Ammon's horn (tissue), 1 donor: ENCODE measurements at places on chromosomes 3 and 15.

- DNase-seq: peak; percentile 67
Measured at GRCh38 chr3:151439652-151440125, 21.2 kb downstream of the IGSF10 start.

DNA sequence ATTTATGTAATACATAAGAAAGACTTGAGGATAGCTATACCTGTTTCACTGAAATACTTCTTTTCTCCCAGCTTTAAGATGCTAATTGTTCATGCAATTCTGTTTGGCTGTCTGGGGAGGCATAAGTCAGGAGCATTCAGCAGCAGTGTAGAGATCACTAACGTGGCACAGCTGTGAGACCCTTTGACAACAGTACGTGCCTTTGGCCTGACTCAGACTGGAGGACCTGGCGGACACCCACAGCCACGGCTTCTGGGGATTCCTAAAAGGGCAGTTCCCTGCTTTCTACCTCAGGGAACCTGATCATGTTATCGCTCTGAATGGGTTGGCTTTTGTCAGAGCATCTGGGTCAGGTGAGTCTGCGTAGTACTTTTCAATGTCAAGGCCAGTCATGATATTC lies 295.0 kb upstream of the ICE2 start:
- no peak for DNase-seq

GRCh38 chr3:141528800-141529199 lies 42.0 kb downstream of the RASA2 start:
- DNase-seq: no peak

- peak; percentile 65 for DNase-seq
Measured at GRCh38 chr3:64187065-64187959, 38.0 kb downstream of the PRICKLE2 start.

- no peak for DNase-seq
Measured at GRCh38 chr3:99471353-99472323, 166.8 kb upstream of the COL8A1 start.

GRCh38 chr3:105865016-105865623 lies 3.7 kb downstream of the CBLB start:
- DNase-seq: no peak

- DNase-seq: no peak
Measured at GRCh38 chr3:70855149-70855548, 542.7 kb upstream of the MDFIC2 start.

DNA sequence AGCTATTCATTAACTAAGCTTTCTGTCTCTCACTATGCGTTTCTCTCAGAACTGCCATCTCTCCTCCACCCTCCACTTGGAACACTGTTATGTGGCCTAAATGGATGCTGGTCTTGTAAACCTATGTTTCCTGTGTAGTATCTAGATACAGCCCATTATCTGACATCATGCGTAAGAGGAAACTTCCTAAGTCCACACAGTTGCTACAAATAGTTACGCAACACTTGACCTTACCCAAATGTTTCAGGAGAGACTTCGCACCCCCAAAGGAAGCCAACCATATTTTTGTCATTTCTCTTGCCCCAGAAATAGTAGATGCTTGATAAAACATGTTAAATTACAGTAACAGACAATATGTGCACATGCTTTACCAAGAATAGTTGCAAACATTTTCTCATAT lies 87.2 kb upstream of the TPRG1 start:
- DNase-seq: no peak

- DNase-seq: no peak
Measured at GRCh38 chr3:143510601-143511000, 337.7 kb downstream of the SLC9A9 start.

GRCh38 chr3:5616873-5617272 lies 429.4 kb downstream of the EDEM1 start:
- no peak for DNase-seq

DNA sequence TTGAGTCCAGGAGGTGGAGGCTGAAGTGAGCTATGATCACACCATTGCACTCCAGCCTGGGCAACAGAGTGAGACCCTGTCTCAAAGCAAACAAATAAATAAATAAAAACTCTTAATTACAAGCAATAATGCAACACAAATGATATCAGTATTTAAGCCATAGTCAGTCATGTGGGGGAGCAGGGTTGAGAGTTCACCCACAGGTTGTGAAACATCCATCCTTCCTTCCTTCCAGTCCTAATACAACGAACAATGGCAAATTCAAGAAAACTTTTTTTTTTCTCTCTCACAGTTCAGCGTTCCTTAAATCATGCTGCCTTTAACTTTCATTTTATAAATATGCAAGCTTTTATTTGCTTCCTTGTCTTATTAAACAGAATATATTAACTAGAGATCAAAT lies 24.1 kb downstream of the ZNF592 start:
- DNase-seq: no peak

GRCh38 chr3:130939753-130940152 lies 45.9 kb downstream of the ATP2C1 start:
- DNase-seq: no peak

- DNase-seq: no peak
Measured at GRCh38 chr3:141812084-141812483, 48.9 kb downstream of the GRK7 start.

- no peak for DNase-seq
Measured at GRCh38 chr15:67040277-67040676, 25.1 kb upstream of the SMAD3 start.

GRCh38 chr3:139455855-139456254 lies 20.5 kb downstream of the RBP2 start:
- no peak for DNase-seq

GRCh38 chr3:151901644-151902285 lies 28.3 kb downstream of the SUCNR1 start:
- no peak for DNase-seq

DNA sequence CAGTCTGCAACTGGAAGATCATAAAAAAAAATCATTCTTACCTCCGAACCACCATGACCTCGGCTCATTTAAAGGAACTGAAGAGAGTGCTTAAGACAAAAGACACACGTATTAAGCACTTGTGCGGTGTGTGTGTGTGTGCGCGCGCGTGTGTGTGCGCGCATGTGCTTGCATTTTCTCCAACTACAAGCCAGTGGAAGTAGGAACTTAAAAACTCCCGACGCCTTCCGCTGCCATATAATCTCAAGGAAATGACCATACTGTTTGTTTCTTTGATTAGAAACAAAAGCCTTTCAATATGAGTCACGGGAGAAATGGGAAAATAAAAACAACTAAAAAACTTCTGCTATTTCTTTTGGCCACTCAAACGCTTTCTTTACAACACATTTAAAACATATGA lies 32.4 kb downstream of the FRMD4B start:
- no peak for DNase-seq

GRCh38 chr3:129673897-129674797 lies 67.7 kb upstream of the PLXND1 start:
- DNase-seq: no peak
